Stimulated activated CD4-positive, alpha-beta T cell treated with anti-CD3 and anti-CD28 coated beads, Interleukin-1b, Interleukin-23, amount 100 ng/mL, for 1 hour (primary cell): ENCODE measurements at places on chromosomes 6 and 20.

DNA sequence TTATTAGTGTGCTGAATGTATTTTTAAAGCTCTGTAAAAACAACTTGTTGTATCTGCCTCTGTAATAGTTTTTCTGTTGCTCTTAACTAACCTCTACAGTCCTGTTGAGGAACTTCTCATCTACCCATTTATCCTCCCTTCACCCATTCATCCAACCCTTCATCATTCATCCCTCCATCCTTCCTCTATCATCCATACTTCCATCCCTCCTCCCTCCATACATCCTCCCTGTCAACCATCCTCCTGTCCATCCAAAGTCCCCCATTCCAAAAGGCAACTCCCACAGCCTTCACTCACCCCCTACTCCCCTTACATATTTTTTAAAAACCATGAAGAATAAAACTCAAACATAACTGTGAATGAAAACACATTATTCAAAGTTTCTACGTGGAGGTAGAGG is 40.7 kb upstream of the SPDEF start:
- no peak for DNase-seq

- DNase-seq = no peak
Measured at GRCh38 chr6:105994118-105994590, 92.0 kb upstream of the PRDM1 start.

- DNase-seq = no peak
Measured at GRCh38 chr6:11326116-11326515, 93.6 kb upstream of the NEDD9 start.

- no peak for DNase-seq
Measured at GRCh38 chr6:142830116-142830710, 114.8 kb downstream of the HIVEP2 start.

DNA sequence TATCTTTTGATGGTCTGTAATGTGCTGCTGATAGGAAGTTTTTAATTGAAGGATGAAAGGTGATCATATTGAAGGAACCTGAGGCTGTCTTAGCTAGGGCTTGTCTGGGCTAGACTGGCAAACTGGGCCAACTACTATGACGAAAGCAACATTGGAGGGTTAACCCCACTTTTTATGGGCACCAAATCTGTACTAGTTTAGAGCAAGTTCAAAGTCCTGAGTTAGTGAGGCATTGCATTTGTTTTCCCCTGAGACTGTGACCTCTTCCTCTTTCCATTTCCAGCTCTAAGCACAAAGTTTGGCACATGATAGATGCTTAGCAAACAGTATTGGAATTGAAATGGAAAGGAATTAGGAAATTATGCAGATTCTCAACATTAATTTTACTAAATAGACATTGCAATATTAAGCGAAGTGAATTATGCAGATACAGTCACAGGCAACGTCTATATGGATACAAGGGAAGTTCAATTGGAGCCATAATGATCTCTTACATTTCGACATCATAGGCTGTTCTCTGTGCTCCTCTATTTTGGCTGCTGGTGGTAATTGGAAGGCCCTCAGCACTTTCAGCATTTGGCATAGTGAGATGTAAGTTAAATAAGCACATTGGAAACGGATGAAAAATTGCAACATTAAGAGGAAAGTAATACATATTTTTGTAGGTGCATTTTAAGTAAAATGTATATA is 22.2 kb downstream of the CEP57L1 start:
- no peak for DNase-seq

GRCh38 chr6:91482498-91482897 is 895.6 kb upstream of the MAP3K7 start:
- DNase-seq = no peak

GRCh38 chr6:90000864-90001731 is 106.8 kb downstream of the GJA10 start:
- no peak for DNase-seq

GRCh38 chr6:141261672-141262060 is 871.1 kb upstream of the GJE1 start:
- DNase-seq = no peak

- DNase-seq = no peak
Measured at GRCh38 chr6:119142637-119143036, 64.2 kb upstream of the FAM184A start.

DNA sequence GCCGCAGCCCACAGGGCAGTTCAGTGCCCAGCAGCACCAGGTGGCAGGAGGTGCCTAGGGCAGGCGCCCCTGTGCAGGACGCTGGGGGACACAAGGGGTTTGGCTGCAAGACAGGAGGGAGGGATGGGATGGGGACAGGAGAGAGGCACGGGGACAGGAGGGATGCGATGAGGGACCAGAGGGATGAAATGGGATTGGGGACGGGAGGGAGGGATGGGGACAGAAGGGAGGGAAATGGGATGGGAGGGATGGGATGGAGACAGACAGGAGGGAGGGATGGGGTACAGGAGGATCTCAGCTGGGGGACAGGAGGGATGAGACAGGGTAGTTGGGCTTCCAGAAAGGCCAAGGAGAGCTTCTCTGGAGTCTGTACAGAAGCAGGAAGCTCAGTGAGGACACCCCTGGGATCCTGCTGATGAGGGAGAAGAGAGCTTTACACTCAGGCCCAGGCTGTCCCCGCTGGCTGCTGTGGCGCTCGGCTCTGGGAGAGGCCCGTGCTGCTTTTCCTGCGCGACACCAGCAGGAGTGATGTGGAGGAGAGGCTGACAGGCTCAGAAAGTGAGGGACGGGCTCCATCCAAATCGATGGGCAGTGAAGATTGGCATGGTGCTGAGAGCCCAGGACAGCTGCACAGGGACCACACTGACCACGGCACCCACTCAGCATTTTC is 400.8 kb downstream of the SMOC2 start:
- no peak for DNase-seq

DNA sequence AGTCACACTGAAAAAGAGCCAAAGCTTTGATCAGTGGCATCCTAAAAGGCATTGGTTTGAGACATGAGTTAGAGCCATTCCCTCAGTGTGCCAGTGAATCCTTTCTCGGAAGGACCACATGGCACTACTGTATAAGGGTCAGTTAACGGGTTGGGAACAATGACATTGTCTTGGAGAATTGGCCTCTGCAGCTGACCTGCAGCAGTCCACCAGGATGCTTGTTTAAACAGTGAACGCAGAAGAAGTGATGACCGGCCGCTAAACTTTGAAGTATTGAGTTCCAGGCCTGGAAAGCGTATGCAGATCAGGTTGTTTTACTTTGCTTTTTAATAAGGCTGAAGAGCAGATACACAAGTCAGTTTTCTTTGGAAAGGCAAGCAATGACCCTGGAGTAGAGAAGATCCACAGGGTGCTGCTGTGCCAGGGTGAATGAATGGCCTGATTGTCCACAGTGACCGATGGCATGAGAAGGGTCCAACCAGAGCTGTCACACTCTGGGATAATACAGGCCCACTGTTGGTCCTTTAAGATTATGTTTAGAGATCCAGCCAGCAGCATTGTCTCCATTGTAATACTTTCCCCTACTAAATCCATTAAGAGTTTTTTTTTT is 57.8 kb downstream of the GMPR start:
- DNase-seq = no peak

GRCh38 chr20:46230801-46231282 is 77.5 kb downstream of the CDH22 start:
- no peak for DNase-seq

- no peak for DNase-seq
Measured at GRCh38 chr6:53797304-53797703, 2.5 kb downstream of the LRRC1 start.

DNA sequence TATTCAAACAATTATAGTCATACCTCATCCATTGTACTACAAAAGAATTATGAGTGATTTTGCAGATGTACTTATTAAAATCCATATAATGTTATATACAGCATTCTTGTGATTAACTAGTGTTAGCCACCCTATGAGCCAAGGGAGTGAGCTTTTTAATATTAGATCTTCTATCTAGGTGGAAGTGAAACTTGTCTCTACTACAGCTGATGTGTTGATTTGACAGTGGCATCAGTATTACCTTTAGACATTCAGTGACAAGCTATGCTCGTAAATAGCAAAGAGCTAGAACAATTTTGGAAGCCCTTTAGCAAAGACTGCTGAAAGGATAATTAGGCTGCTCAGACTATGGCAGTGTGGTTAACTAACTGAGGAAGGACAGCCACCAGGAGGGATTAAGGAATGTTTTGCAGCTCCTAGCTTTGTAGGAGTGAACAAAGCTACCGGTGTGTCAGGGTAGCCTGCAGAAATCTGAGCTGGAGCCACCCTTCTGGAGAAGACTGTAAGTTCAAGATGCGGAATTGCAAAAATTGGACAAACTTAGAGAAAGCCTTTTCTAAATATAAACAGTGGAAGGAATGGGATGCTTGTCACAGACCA is 73.7 kb downstream of the AFG1L start:
- DNase-seq = no peak

GRCh38 chr6:74249658-74250057 is 553.7 kb downstream of the CD109 start:
- DNase-seq = no peak

DNA sequence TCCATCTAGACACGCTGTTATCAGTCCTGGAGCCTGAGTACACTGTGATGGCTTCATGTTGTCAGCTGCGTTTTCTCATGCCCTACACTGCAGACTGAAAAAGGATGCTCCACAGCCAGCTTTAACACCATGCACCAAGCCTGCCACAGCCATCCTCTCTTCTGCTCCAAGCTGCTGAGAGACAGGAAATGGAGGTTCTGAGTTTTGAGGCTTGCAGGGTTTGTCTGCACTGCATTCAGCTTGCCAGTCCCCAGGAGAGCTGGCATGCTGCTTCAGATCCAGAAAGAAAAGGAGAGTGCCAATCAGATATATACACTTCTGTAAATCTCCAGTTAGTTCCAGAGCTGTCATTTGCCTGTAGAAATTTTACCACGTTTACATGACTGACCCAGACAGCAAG is 550.7 kb upstream of the FLRT3 start:
- no peak for DNase-seq

GRCh38 chr6:145278163-145278807 is 457.0 kb downstream of the EPM2A start:
- DNase-seq = no peak

- DNase-seq = no peak
Measured at GRCh38 chr6:154157082-154157481, 118.0 kb downstream of the OPRM1 start.

DNA sequence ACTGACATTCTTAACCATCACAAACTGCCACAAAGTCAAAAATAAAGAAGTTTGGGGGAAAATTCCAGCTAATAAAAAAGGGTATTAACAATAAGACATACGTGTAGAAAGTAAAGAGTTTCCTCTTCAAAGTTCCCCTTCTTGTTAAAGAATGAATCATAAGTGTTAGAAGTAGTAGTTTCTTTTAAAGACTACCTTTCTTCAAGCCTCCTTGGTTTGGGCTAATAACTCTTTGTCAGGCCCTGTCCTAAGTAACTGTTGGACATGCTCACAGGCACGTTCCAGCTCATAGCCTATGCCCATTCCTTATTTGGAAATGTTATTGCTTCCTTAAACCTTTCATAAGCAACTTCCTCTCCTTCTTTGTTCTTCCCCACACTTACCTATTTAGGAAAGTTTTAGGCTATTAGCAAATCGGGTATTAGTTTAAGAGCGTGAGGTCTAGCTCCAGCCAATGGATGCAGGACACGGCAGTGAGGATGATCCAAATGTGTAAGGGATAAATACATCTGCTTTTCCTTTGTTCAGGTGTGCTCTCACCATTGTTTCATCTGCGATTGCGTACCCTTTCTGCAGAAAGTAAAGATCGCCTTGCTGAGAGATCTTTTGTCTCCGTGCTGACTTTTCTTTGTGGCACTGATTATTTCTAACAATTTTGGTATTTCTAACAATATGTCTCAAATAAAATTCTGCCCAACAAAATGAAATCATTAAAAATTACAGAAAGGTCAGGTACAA is 64.9 kb downstream of the CHD6 start:
- no peak for DNase-seq

DNA sequence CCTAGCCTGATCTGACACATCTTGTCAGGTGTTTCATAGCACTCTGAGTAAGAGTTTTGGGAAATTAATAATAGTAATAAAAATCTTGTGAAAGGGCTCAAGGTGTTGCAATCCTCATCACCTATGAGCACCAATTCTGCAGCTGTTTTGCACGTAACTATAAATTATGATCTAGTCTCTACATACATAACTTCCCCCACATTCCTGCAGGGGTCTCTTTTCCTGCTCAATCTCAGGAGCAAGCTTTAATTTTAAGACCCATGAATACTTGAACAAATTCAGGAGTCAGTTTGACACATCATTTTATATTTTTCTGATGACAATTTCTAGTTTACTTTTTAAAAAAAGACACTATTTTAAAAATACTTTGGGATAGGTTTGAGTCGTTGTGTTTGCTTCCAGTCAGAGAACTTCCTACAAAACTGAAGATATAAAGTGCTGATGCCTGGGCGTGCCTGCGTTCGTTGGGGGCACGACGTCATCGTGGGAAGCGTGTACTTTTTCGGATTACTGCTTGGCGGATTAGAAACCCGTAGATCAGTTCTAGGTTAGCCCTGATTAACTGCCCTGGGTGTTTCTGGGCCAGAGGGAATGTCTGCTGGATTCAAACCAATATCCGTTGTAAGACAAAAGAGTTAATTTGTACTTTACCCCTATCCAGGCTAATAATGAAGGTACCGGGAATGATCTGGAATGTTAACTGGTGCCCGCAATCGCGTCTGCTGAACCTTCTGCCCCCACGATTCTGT is 1.0 kb upstream of the E2F3 start:
- no peak for DNase-seq

GRCh38 chr6:152534541-152534940 is 102.6 kb downstream of the SYNE1 start:
- DNase-seq = no peak

- no peak for DNase-seq
Measured at GRCh38 chr6:143515061-143515760, 3.7 kb upstream of the FUCA2 start.

DNA sequence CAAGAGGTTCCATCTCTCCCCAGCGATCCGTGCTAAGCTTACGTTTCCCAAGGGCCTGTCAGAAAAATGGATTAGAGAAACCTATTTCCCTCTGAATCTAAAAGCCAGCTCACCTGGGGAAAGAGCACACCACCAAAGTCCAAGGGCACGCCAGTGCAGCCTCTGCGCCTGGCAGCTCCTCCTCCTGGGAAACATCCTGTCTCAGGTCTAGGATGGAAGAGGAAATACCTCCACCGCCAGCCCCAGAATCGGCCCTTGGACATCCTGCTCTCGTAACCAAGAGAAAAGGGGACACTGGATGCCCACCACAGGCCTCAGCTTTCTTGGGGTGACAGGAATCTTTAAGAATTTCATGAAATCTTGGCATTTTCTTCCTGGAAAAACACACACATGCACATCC is 18.7 kb downstream of the RAMACL start:
- no peak for DNase-seq

- DNase-seq = no peak
Measured at GRCh38 chr6:22024973-22025467, 271.8 kb downstream of the PRL start.
